C1 segment of cervical spinal cord (tissue), 14 donors: ENCODE measurements at places on chromosomes 1 and 21.

GRCh38 chr1:158496374-158496773 is 24.4 kb downstream of the OR10R2 start:
- DNase-seq, result no peak

GRCh38 chr1:153194331-153195050 is 8.7 kb upstream of the LELP1 start:
- DNase-seq, result no peak

- DNase-seq, result no peak
Observed at GRCh38 chr1:23736437-23737134, 6.7 kb upstream of the ELOA start.

DNA sequence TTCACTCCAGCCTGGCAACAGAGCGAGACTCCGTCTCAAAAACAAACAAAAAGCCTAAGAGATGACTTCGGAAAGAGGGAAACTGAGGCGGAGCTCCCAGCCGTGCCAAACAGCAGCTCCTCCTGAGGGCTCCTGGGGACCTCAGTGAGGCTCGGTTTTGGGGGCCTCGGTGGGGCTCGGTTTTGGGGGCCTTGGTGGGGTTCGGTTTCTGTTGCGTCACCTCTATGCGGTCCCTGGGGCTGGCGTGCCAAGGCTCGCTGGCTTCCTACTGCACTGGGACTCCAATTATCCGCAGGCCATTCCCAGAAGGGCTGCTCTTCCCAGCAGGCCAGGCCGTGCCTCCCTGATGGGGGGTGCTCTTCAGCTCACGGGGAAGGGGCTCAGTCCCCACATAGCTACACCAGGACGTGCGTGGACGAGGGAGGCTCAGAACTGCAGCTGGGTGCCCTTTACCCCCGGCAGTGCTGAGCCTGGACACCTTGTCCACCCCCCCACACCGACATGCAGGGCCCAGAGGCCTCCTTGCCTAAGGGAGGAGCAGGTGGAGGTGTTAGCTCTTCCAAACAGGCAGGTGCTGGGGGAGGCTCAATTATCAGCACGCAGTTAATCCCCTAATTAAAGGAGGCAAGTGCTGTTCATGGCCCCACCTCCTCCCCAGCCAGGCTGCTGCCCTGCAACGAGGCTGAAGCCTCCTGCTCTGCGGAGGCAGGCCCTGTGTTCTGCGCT is 5.1 kb upstream of the C1orf159 start:
- DNase-seq, result no peak

DNA sequence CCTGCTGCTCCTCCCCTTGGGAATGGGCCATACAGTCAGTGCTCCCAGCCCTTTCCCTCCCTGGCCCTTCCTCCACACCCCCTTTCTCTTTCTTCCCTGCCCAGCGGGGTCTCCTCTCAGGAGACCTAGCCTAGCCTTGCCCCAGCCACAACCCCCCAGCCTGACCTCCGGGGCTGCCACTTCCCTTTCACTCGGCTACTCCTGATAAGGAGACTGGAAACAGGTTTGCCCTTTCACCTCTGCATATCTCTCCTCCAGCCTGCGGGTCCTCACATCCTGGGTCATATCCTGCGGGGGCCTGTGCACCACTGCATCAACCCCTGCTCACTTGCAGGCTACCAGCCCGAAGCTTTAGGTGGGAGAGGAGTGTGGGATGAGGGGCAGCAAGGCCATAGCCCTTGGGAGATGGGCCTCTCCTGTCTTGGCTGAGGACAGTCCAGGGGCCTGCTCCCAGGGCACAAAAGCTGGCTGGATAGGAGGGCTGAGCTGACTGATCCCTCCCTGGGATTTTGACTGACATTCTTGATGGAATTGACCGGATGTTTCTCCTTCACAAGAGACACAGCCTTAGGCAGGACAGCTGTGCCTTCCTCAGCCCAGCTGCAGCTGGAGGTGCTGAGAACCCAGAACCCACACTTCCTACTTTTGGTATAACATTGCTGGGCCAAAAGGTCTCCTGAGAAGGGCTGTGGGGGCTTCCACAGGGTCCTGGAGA is 19.2 kb upstream of the ALX3 start:
- no peak for DNase-seq

- DNase-seq, result no peak
Observed at GRCh38 chr1:117753652-117754051, 147.8 kb downstream of the TENT5C start.

DNA sequence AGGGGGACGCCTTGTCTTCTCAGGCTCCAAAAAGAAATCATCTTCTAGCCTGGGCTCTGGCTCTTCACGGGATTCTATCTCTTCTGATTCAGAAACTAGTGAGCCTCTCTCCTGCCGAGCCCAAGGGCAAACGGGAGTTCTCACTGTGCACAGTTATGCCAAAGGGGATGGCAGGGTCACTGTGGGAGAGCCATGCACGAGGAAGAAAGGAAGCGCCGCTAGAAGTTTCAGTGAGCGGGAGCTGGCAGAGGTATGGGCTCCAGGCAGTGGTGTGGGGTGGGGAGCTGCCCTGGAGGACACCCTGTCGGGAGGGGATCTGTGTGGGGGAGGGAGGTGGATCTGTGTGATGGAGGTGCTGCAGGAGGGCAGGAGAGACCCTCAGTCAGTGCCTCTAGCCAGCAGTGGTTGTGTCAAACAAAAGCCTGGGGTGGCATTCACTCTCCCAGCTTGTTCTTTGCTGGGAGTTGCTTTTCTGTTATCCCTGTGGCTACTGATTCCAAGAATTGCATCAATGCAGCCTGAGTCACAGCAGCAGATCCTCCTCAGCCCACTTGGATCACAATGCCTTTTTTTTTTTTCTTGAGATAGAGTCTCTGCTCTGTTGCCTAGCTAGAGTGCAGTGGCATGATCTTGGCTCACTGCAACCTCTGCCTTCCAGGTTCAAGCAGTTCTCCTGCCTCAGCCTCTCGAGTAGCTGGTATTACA is 21.8 kb downstream of the KDM4A start:
- no peak for DNase-seq

GRCh38 chr1:173508541-173508940 is 31.4 kb downstream of the PRDX6 start:
- DNase-seq, result no peak

- peak; percentile 70 for DNase-seq
Observed at GRCh38 chr1:232704694-232705680, 75.1 kb upstream of the SIPA1L2 start.

DNA sequence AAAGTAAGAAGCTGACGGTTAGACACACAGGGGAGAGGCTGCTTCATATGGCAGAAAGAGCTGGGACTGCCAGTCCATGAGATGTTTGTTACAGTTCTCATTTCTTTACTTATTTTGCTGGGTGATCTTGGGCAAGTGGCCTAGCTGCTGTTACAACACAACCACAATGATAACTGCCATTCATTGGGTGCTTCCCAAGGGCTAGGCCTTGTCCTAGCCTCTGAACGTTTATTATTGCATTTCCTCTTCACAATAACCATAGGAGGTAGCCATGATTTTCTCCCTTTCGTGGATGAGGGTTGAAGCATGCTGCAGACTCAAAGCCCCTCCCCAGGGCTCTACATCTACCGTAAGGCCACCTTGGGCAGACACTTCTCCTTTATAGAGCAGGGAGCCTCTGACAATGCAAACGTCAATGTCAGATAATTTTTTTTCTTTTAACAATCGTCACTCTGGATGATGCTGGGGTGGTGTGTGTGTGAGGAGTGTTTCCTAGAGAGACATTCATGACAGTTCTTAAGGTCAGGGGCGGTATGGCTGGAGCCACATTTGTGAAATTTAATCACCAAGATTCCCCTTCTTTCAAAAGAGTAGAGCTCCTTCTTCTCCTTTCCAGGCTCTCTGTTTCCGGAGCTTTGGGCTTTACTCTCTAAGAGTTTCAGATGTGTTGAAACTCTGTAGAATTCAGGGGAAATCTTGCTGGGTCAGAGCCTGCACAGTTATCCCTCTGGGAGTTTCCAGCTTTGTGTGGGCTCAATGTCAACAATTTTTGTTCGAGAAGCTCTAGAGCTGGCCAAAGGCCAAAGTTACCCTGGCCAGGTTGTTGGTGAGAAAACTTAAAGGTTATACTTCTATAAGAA is 138.5 kb upstream of the SGIP1 start:
- no peak for DNase-seq

- DNase-seq, result no peak
Observed at GRCh38 chr1:22652881-22653316, at the start of gene C1QB. Gene C1QB, plus strand, starts transcription at chr1:22653236. Its CDS starts 6,227 bp downstream, at chr1:22659463.

GRCh38 chr1:45272913-45273371 is 53.8 kb upstream of the HPDL start:
- no peak for DNase-seq

DNA sequence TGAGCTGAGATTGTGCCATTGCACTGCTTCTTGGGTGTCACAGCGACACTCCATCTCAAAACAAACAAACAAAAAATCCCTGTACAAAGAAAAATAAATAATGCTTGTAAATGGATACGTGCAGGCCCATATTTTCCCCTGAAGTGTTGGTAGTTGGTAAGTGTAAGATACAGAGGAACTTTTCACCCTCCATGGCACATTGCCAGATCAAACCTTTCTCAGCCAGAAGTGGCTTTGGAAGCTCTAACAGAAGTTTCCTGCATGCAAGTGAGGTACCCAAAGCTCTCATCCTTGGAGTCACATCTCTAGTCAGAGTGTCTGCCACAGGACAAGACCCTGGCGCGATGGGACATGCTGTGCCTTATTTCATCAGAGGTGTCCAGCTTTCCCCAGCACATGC is 7.3 kb downstream of the NDUFV3 start:
- DNase-seq, result no peak

- no peak for DNase-seq
Observed at GRCh38 chr1:215625949-215626348, 58.8 kb downstream of the KCTD3 start.

- DNase-seq, result peak; percentile 14
Observed at GRCh38 chr1:241356519-241357365, at the start of gene RGS7. Gene RGS7, minus strand, starts transcription at chr1:241357205.

GRCh38 chr1:183780159-183780558 is 24.8 kb upstream of the RGL1 start:
- DNase-seq, result no peak

- no peak for DNase-seq
Observed at GRCh38 chr1:43639976-43640794, 9.8 kb upstream of the KDM4A start.

DNA sequence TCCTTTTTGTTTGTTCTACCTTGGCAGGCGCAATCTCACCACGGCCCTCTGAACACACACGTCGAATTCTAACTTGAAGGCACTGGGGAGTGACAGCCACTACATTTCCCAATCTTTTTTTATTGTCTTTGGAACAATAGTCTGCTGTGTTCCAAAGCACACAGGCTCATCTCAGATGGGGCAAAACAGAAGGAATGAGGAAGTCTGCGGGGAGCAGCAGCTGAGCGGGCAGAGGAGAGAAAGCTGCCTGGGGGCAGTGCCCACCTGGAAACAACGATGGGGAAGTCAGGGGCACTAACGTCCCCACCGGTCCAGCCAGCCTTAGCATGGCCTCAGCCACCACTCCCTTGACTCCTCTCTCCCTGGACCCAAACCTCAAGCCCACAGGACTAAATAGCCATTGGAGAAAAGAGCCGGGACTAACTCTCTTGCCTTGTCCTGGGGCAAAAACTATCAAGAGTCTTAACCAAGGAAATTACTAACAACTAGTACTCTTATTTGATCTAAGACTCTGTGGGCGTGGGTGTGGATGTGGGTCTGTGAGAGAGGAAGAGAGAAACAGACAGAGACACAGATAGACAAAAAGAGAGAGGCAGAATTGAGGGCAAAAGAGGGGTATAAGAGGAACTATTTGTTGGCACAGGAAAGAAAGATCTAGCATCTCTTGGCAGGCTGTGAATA is 34.2 kb downstream of the SYF2 start:
- peak; percentile 23 for DNase-seq

GRCh38 chr1:80993154-80993980 is 807.4 kb upstream of the ADGRL2 start:
- DNase-seq, result no peak

- DNase-seq, result no peak
Observed at GRCh38 chr1:178628637-178629251, 96.3 kb upstream of the RALGPS2 start.

DNA sequence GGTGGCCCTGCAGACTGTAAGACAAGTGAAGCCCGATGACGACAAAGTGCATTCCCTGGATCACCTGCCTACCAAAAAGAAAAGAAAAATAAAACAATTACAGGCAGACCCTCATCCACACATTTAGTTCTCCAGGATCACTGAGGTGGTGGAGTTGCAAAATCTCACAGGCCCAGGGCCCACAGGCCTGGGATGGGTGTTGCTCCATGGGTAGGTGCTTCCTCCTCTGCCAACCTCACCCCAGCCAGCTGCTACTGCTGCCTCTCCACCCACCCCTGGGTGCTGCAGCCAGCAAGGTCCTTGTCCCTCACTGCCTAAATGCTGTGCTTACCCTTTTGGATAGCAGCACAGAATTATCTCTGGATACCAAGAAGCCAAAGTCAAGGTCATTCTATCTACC is 146.4 kb upstream of the GALNT2 start:
- no peak for DNase-seq

GRCh38 chr1:41611068-41611931 is 126.8 kb upstream of the EDN2 start:
- DNase-seq, result no peak

DNA sequence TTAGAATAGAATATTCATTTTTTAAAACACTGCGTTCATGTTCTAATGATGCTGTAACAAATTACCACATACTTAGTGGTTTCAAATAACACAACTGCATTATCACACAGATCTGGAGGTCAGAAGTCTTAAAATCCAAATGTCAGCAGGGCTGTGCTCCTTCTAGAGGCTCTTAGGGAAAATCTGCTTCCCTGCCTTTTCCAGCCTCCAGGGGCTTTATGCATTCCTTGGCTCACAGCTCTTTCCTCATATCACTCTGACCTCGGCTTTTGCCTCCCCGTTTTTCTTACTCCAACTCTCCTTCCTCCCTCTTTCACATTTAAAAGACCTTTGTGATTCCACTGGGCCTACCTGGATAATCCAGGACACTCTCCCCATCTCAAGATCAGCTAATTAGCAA is 18.6 kb upstream of the FMN2 start:
- DNase-seq, result no peak

GRCh38 chr1:58418283-58419228 is 128.0 kb downstream of the OMA1 start:
- no peak for DNase-seq

- no peak for DNase-seq
Observed at GRCh38 chr1:229065613-229066012, 205.3 kb upstream of the RAB4A start.

DNA sequence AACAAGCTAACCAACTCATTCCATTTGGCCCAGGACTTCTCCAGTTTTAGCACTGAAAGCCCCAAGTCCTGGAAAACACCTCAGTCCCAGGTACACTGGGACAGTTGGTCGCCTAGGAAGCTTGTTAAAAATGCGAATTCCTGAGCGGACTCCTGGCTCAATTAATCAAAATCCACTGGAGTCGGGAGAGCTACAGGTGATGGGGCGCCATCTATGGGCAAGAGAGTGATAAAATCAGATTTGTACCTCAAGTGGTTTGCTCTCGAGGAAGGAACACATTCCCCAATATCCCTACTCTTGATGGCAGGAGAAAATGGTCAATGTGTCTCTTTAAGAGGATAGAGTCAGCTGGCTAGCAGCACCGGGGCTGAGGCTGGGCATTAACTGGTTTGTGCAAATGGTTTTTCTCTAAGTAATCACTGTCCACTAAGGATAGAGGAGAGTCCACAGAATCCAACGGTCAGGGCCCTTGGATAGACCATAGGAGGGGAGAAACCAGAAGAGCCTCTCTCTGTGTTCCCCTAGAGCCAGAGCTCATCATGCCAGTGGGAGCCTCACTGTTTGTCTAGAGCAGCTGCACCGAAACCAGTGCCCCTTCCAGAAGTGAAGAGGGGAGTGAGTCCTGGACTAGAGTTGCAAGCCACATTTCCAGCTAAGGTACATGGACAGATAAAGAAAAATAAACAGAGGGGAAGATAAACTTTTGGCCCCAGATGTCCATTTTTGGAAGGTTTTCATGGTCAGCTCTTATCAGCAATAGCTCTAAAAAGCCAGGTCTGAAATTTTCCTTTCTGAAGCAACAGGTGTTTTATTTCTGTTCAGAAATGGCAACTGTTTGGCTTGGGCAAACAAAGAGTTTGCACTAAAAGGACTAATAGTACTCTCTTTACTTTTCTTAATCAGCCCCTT is 148.5 kb downstream of the TENT5C start:
- peak; percentile 9 for DNase-seq
